GM23338 (cell line): ENCODE measurements at places on chromosomes 6 and 20.
A peak's percentile ranks its signal among the peaks of the same experiment; 100 is the strongest.

- DNase-seq, result no peak
These were observed 65.2 kb downstream of the PRL start for GRCh38 chr6:22231616-22232015.

DNA sequence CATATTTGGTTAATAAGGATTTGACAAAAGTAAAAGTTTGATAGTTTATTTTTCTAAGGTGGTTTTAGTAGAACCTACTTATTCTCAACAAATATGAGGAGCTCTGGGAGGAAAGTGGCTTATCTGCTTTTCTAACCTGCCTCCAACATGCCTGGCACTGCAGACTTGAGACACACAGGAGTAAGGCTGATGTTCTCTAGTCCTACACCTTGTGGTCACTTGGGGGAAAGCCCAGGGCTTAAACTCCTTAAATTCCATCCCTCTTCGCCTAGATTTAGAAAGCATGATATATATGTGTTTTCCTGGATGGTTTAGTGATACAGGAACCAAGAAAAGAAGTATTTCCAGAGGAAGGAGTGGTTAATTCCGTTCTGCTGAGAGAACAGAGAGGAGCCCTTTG lies 39.9 kb upstream of the SAMD5 start:
- peak; percentile 47 for DNase-seq

- DNase-seq, result no peak
These were observed 52.3 kb downstream of the HDGFL1 start for GRCh38 chr6:22621701-22622100.

GRCh38 chr6:146859795-146860495 lies 261.2 kb downstream of the ADGB start:
- no peak for DNase-seq
